ENCODE measurements at places on chromosomes 13 and 19. TPM values are rescaled to one million over a fixed set of nuclear protein-coding genes. Genes with fewer than 3 reads are reported as not detected.

The ZNF497 gene
- 2.5 TPM for total RNA-seq

The VSTM1 gene
- total RNA-seq, result not detected

The GTF2F2 gene
- total RNA-seq, result 19.2 TPM

The SLC5A5 gene
- not detected for total RNA-seq

The PBX4 gene
- total RNA-seq, result 3.2 TPM

The PSG7 gene
- total RNA-seq, result not detected

The ZNF606 gene
- 28.6 TPM for total RNA-seq

The ZNF540 gene
- 1.6 TPM for total RNA-seq

- DNase-seq, result no peak
Measured at GRCh38 chr13:69168436-69168835, 939.2 kb upstream of the ATXN8OS start.

- peak; percentile 71 for DNase-seq
Measured at GRCh38 chr13:30340331-30341250, 33.2 kb upstream of the KATNAL1 start.

- DNase-seq, result no peak
Measured at GRCh38 chr19:5392486-5392885, 51.9 kb upstream of the PTPRS start.

DNA sequence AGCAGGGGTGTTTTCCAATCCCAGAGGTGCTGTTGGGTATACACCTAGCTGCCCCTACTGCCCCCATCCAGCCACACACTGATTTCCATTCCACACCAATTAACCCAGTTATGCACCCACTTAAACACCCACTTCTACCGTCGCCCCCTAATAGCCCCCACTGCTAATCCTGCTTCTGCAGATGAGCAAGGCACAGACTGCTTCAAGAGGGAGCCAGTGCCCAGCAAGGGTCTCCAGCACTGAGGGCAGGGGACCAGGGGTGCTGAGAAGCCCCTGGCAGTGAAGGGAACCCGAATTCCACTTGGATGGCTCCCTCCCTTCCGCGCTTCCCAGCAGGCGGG lies 1.2 kb downstream of the FXYD7 start:
- no peak for DNase-seq

GRCh38 chr13:90999401-90999800 lies 348.1 kb upstream of the MIR17HG start:
- no peak for DNase-seq

GRCh38 chr19:28509079-28509895 lies 703.7 kb downstream of the UQCRFS1 start:
- DNase-seq, result no peak

- no peak for DNase-seq
Measured at GRCh38 chr13:76722782-76723181, 163.4 kb downstream of the KCTD12 start.

GRCh38 chr19:16849168-16849567 lies 20.0 kb downstream of the SIN3B start:
- DNase-seq, result no peak

GRCh38 chr19:16463991-16464575 lies 7.7 kb downstream of the EPS15L1 start:
- DNase-seq, result no peak

- DNase-seq, result no peak
Measured at GRCh38 chr13:89057862-89058261, 1386.7 kb downstream of the SLITRK5 start.

DNA sequence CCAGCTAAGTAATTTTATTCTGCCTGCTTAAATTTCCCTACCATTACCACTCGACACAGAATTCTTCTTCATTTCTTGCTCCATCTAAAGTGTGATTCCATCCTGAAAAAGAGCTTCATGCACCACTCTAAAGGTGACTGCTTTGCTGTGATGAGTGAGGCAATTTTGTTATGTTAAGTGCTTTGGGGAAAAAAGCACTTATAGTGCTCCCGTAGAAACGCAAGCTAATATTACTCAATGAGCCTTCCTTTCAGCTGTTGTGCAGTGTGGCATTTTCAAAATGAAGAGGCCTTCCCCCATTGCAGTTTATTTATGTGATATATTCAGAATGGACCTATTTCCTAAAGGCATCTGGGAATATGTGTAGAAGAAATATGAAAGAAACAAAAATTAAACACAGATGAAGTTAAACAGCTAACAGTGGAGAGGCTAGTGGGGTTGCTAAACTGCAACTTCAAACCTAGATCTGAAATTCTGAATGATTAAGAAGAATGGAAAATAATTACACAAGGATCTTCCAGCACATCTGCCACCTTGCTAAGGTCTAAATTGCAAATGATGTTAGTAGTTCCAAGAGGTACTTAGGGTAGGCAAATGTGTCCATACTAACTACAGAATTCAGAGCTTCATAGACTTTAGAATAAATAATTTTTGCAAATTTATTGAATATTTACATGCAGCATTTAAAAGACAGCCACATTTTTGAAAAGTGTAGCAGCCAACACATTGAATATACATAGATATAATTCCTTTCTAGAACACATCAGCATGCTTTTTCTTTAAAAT lies 211.7 kb downstream of the DCT start:
- DNase-seq, result no peak

- DNase-seq, result no peak
Measured at GRCh38 chr19:15448778-15449619, 757 bp downstream of the WIZ start.

GRCh38 chr13:39217471-39217870 lies 179.2 kb downstream of the NHLRC3 start:
- DNase-seq, result no peak

- DNase-seq, result no peak
Measured at GRCh38 chr19:13115936-13116281, 631 bp downstream of the TRMT1 start.

DNA sequence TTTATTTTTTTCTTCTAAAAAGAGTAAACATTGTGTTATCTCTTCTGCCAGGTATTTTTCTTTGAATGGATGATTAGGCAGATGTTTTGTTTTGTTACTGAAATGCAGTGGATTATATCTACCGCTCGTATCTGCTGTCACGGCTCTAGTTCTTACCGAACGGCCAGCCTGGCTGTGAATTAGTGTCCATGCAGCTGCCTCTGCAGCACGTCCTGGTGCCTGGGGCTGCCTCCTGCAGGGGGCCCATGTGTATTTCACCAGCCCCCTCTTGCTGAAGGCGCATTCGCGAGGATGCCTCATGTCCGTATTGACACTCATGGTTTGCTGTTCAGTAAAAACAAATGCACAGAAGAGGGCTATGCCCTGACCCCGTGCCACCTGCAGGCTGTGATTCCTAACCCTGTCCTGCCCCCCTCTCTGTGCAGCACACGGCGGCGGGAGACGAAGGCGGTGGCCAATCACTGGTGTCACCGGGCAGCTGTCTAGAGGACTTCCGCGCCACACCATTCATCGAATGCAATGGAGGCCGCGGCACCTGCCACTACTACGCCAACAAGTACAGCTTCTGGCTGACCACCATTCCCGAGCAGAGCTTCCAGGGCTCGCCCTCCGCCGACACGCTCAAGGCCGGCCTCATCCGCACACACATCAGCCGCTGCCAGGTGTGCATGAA lies 49.9 kb downstream of the RAB20 start:
- no peak for DNase-seq

DNA sequence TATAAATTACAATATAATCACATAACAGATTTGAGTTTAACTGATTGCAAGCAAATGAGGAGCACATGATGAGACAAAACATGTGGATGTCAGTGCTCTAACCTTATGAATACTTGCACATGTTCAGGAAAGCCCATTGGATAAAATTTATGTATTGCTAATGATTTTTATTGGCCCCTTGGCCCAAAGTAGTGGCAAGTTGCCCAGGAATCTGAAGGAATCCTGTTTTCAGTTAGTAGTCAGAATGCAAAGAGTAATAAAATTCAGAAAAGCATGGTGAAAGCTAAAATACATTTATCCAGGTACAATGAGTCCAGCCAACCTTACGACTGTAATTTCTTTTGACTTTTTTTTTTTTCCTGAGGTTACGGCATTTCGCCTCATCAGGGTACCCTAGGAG lies 1539.4 kb downstream of the EFNB2 start:
- DNase-seq, result no peak

DNA sequence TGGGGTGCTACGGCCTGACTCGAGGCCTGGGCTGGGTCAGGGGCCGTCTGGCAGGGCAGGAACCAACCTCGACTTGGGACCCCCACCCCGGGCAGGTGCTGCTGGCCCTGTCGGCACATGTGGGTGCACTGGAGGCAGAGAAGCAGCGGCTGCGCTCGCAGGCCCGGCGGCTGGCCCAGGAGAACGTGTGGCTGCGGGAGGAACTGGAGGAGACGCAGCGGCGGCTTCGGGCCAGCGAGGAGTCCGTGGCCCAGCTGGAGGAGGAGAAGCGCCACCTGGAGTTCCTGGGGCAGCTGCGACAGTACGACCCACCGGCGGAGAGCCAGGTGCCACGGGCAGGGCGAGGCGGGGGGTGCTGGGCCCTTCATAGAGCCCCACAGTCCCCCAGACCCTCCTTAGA lies 5.9 kb downstream of the KLC3 start:
- DNase-seq, result no peak

GRCh38 chr19:1103132-1103707 lies 574 bp upstream of the GPX4 start:
- DNase-seq, result no peak

DNA sequence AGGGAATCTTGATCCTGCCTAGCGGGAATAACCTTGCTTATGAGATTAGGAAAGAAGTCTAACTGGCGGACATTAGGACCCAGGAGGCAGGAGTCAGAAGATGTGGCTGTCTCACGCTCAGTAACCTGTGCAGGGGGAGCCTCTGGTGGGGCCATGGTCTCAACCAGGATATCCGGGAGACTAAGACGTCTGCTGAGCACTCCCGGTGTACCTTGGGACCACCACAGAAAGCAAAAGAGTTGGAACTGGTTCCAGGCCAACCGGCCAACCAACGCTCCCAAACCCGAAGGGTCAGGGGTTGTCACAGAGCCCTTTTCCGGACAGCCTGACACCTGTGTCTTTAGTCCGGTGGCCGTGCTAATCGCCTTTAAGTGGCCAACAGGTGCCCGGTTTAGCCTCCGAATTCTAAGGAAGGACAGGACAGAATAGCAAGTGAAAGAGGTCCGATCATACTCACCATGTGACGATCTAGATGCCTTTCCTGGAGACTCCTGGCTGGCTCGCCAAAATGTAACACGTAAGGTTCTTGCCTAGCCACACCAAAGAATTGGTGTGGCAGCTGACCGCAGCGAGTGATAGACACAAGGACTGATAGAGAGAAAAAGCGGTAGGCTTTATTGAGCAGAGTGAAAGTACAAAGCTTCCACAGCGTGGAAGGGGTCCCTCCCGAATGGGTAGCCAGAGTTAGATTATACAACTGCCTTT lies 103.9 kb upstream of the DIAPH3 start:
- DNase-seq, result no peak

- no peak for DNase-seq
Measured at GRCh38 chr13:48892688-48893075, 83.0 kb upstream of the FNDC3A start.

DNA sequence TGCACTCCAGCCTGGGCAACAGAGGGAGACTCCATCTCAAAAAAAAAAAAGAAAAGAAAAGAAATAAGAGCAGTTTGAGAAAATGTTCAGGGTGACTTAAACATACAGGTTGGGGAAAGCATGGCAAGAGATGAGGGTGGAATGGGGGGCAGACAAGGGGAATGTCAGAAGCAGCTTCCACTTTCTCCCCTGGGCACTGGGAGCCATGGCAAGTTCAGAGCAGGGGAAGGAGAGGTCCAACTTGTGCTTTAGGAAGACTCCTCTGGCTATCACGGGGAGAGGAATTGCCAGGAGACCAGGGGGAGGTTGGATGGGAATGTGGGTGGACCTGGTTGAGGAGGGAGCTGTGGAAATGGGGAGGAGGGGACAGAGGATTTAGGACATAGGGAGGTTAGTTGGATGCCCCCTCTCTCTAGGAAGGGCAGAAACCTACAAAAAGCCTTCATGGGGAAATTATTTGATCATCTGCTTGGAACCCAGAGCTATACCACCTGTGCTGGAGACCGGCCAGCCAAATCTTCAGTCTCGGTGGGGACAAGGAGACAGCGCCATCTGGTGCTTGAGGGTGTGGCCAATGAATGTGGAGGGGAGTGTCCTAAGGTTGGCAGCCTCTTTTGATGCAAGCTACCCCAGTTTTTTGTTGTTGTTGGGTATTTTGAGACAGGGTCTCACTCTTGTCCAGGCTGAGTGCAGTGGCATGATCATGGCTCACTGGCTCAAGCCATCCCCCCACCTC lies 7.3 kb upstream of the STRN4 start:
- peak; percentile 62 for DNase-seq

DNA sequence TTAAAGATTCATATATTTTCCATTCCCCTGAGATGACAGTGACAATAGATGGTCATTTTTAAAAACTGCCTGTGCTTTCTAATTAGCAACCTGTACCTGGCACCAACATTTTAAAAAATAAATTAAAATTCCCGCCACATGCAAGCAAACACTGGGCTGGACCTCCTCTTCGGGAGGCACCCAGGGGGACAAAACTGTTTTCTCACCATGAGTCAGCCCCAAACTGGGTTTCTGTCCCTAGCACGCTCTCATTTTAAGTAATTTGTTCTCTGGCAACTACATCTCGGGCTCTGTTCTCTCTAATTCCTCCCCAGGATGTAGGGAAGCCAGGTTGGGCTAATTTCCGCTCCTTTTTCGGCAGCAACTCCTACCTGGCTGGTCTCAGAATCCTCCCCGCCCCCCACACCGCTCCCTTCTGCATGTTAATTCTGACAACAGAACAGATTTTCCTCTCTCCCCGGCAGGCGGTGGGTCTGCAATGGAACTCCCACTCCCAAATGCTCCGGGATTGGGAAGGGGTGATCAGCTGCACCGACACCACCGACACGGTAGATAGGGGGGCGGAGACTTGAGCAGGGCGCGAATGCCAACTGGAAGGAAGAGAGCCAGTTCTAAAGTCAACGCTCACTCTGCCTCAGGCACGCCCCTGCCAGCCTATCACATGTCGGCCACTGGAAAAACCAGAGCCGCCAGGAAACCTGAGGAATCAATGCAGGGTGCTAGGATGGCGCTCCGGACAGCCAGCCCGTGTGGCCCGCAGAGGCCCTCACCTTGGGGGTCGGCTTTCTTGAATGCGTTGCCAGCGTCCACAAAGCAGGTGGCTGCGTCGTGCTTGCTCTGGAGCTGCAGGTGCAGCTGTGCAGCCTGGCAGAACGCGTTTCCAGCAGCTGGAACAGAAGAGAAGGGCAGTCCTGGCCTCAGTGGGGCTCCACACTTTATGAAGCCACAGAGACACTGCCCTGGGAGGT lies 14.7 kb downstream of the NAPA start:
- DNase-seq, result no peak

DNA sequence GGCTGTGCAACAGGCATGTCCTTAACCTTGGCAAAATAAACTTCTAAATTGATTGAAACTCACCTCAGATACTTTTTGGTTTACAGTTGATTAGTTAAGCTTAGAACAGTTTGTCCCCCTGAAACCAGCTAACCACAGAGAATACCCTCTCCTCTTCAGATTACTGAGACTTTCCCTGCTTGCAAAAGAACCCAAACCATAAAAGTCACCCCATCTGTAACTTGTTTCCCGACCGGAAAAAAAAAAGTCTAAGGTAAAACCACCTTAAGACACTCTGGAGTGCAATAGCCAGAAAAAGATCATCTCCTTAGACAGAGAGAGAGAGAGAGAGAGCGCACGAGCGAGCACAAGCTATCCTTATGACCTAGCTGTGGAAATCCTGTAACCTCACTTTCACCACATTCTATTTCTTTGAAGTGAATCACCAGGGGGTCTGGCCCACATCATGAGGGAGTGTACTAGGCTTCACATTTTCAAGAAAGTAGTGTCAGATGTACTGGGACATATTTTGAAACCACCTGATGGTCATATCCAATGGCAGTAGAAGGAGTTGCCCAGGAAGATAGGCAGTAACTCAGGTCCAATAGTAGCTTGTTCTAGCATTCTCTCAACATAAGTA lies 11.1 kb upstream of the GTF2F2 start:
- no peak for DNase-seq
